Activated T-helper 17 cell treated with anti-CD3 and anti-CD28 coated beads, Interleukin-2, amount 50 U/mL, for 72 hours (primary cell): ENCODE measurements at places on chromosomes 11 and 22. TPM values are rescaled to one million over a fixed set of nuclear protein-coding genes. Genes with fewer than 3 reads are reported as not detected.

GRCh38 chr11:87251560-87251959, 213.8 kb downstream of the TMEM135 start:
- no peak for ATAC-seq

DNA sequence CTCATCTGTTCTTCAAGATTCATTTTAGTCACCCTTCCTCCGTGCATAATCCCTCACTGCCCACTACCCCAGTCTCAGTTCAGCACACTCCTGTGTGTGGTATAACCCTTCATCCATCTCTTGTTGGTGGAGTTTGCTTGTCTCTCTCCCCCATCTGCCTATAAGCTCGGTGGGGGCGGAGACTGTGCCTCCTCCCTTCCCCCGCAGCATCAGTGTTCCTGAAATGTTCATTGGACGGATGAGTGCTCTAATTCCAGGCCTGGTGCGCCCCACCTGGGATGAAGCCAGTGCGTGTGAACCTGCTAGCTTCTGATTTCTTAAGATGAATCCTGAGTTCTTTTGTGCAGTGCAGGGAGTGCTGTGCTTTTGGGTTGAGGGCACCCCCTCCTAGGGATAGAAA, 100.0 kb downstream of the GRIK4 start:
- no peak for ATAC-seq

DNA sequence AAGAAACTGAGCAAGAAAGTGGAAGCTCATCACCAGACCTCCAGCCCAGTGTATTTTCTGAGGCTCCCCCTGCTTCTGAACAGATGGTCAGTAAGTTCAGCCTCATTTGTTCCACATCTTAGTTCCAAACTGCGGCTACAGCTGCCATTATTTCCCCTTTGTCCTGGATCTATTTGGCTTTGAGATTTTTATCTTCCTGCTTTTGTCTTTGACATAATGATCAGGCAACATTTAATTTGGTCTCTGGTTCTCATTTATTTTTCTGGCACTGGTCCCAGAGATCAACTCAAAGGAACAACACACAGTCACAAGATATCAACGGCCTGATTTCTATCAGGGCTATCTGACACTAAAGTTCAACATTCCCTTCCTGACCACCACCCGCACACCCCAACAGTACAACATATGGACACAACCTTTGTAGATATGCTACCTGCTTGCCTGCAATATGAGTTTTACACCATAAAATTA, 137.5 kb downstream of the FAM76B start:
- no peak for ATAC-seq

DNA sequence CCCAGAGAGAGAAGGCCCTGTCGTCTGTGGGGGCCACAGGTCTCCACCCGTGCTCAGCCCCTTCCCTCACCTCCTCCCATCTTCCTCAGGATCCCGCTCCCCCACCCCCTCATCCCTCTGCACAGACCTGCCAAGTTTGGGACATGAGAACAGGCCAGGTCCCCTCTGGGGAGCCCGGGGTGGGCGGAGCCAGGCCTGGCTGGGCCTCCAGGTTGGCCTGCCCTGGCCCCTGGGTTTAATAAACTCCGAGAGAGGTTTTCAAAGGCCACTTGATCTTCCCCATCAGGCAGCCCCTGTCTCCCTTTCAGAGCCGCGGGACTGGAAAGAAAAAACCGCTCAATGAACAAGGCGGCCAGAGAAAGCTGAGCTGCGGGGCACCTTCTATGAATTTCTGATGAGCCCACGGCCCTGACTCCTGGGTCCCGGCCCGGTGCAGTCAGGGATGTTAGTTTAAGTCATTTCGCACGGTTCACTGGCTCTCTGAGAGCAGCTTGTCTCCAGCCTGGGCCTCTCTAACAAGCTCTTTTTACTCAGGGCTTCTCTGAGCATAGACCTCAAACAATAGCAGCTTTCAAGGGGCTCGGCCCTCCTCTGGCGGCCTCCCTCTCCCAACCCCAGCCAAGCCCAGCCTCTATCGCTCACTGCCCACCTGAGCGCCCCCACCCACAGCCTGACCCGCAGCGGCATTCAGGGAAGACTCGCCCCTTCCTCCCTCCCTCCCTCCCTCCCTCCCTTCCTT, 64.8 kb downstream of the RPUSD4 start:
- ATAC-seq = no peak

GRCh38 chr11:62627713-62628112, 5.9 kb upstream of the B3GAT3 start:
- no peak for ATAC-seq

DNA sequence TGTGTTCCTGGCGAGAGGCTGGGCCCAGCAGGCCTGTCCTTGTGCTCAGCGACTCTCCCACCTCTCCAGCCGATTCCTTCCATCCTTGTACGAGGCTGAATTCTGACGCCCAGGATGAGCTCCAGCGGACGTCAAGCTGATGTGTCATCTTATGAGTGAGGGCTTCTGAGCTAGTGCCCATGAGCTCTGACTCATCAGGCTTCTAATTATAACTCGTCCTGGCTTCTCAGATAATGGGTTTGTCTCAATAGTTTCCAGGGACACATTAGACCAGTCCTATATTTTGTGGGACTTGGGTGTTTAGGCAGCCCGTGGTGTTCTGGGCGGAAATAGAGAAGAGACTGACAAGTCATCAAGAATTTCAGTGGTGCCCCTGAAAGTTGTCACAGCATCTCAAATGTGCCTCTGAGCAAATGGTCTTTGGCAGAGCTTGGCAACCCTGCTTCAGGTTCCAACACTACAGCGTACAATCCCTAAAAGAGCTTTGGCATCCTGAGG, 108.2 kb upstream of the CD44 start:
- peak; percentile 86 for ATAC-seq

PHOX2A gene
- not detected for total RNA-seq
